Effector memory CD4-positive, alpha-beta T cell (primary cell): ENCODE measurements at places on chromosomes 7 and 10.

DNA sequence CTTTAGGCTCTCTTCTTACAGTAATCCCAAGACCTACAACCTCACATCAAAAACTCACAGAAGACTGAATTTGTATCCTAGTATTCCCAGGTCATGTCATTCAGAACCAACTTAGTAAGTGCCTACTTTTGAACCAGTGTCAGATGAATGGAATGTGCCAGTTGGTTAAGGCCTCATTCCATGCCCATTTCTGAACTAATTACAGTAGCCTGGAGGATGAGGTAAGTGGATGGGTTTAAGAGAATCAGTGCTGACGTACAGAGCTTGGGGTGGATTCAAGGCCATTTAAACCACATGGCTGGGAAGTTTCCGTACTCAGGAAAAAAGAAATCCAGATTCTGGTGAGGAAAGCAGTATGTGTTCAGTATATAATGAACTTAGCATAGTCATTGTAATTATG, 21.9 kb upstream of the FOXP2 start:
- DNase-seq, result no peak
- no peaks in the 10 kb centered on the region for H3K36me3 ChIP-seq
- H3K27me3 ChIP-seq, result no peaks in the 10 kb centered on the region
- no peak overlapping the region for H3K27ac ChIP-seq

GRCh38 chr7:140650367-140650766, 9.8 kb upstream of the DENND2A start:
- H3K4me3 ChIP-seq, result no peak overlapping the region
- no peaks in the 10 kb centered on the region for H3K4me1 ChIP-seq
- no peaks in the 10 kb centered on the region for H3K27me3 ChIP-seq
- no peak overlapping the region for H3K27ac ChIP-seq

GRCh38 chr10:120538091-120538490, 81.1 kb downstream of the PLPP4 start:
- no peaks in the 10 kb centered on the region for H3K4me1 ChIP-seq
- no peak overlapping the region for H3K27ac ChIP-seq
- DNase-seq, result no peak
- H3K4me3 ChIP-seq, result no peak overlapping the region
- no peaks in the 10 kb centered on the region for H3K27me3 ChIP-seq

- no peak for DNase-seq
- H3K36me3 ChIP-seq, result no peaks in the 10 kb centered on the region
- H3K27ac ChIP-seq, result no peak overlapping the region
- H3K27me3 ChIP-seq, result no peaks in the 10 kb centered on the region
Observed at GRCh38 chr7:74684921-74685320, 27.4 kb downstream of the GTF2I start.

DNA sequence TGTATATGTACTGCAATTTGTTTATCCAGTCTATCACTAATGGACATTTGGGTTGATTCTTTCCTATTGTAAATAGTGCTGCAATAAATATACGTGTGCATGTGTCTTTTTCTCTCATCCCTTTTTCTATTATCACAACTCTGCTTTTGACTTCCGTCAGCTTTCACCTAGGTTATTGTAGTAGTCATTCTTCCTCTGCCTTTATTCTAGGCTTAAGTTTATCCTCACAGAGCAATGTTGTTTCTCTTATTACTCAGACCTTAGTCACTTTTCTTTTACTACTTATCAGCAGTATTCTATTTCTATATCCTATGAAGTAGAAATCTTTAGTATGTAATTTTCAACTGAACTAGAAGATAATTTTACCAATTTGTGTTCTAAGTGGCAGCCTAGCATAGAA, 175.3 kb upstream of the SEMA3E start:
- H3K4me3 ChIP-seq, result no peak overlapping the region
- no peak overlapping the region for H3K27ac ChIP-seq
- no peaks in the 10 kb centered on the region for H3K27me3 ChIP-seq
- no peaks in the 10 kb centered on the region for H3K36me3 ChIP-seq

DNA sequence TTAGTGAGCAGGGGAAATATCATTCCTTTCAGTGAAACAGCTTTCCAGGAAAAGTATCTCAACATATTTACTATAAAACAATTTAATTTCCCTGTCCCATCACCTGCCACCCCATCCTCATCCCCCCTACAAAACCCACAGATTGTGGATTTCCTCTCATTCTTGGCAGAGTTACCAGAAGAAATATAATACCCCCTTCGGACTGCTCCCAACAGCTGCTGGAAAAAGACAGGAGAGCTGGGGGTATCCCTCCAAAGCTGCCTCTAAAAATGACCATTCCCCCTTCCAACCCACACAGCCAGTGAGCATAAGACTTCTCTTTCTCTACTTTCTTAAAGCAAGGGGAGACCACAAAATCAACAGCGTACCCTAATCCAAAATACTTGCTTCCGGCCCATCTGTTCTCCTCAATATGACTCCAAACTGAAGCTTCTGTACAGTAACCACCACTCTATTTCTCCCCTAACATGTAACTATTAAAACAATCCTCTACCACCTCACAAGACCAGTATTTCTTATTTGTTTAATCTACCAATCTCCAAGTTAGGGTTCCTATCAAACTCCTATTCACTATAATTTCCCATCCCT, 7.8 kb downstream of the FBXW4 start:
- H3K27me3 ChIP-seq, result no peaks in the 10 kb centered on the region
- peaks cover 3% of the 10 kb centered on the region for H3K4me1 ChIP-seq
- H3K27ac ChIP-seq, result no peak overlapping the region
- no peak for DNase-seq
- H3K36me3 ChIP-seq, result no peaks in the 10 kb centered on the region

DNA sequence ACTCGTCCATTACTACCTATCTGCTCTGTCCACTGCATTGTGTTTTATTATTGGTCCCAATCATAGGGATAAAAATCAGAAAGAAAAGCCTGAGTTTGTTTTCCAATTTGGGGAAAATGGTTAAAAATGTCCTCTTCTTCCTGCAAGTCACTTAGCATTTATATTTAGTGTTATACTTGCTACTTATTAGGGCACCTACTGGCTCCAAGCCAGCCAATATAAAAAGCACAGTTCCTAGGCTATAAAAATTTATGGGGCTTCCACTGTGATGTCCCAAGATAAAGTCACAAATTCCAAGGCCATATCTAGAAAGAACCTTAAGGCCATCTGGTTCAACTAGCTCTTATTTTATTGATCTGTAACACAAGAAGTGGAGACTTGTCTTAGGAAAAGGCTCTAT, 3.2 kb downstream of the SLC35B4 start:
- H3K36me3 ChIP-seq, result no peaks in the 10 kb centered on the region
- no peak overlapping the region for H3K4me3 ChIP-seq
- no peaks in the 10 kb centered on the region for H3K27me3 ChIP-seq
- no peaks in the 10 kb centered on the region for H3K4me1 ChIP-seq

DNA sequence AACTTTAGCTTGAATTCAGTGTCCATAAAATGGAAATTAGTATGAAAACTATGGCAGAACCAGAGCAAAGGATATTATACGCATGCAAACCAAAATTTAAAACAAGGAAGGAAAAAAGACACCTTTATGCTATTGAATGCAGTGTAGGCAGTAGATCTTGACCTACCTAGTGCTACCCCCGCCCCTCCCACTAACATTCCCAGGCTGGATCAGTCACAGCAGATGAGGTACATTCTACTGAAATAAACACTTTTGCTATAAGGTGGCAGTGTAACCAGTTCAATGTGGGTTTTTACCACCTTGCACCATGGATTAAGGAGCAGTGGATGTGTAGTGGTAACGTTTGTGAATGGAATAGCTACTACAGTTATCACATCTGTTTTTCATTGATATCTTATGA, 27.9 kb downstream of the SRI start:
- no peak overlapping the region for H3K27ac ChIP-seq
- DNase-seq, result no peak
- no peak overlapping the region for H3K4me3 ChIP-seq
- no peaks in the 10 kb centered on the region for H3K36me3 ChIP-seq

GRCh38 chr7:140966561-140967233, 42.0 kb upstream of the BRAF start:
- no peak for DNase-seq
- no peaks in the 10 kb centered on the region for H3K4me1 ChIP-seq
- no peaks in the 10 kb centered on the region for H3K27me3 ChIP-seq
- no peak overlapping the region for H3K4me3 ChIP-seq
- H3K36me3 ChIP-seq, result no peaks in the 10 kb centered on the region

GRCh38 chr10:116464257-116464656, 36.6 kb downstream of the PNLIPRP3 start:
- no peaks in the 10 kb centered on the region for H3K27me3 ChIP-seq
- no peak overlapping the region for H3K4me3 ChIP-seq
- no peaks in the 10 kb centered on the region for H3K4me1 ChIP-seq
- no peaks in the 10 kb centered on the region for H3K36me3 ChIP-seq
- no peak overlapping the region for H3K27ac ChIP-seq

GRCh38 chr10:126736142-126736541, 65.6 kb upstream of the C10orf90 start:
- no peak for DNase-seq
- no peaks in the 10 kb centered on the region for H3K27me3 ChIP-seq
- no peaks in the 10 kb centered on the region for H3K36me3 ChIP-seq
- H3K4me3 ChIP-seq, result no peak overlapping the region

DNA sequence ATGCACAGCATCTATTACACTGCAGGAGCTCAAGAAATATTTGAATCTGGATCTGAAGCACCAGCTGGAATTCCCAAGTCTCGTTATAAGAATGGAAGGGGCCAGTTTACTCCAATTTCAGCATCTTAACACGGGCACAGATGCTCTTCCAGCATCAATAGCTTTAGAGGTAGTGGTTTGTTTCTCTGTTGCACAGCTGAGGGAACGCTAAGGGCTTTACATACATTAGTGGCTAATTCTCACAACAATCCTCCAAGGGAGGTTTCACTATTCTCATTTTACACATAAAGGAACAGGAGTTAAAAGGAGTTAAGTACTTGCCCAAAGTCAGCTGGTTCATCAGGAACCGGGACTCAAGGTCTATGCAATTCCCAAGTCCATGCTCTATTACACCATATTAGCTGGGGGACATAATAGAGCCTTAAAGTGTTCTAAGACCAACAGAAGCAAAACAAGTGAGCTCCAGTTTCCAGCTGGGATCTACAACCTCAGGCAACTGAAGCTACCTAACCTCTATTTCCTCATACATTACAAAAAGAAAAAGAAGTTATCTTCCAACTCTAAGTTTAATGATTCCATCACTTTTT, 9.9 kb downstream of the XPNPEP1 start:
- no peak for DNase-seq
- no peaks in the 10 kb centered on the region for H3K27me3 ChIP-seq
- H3K36me3 ChIP-seq, result no peaks in the 10 kb centered on the region
- peaks cover 26% of the 10 kb centered on the region for H3K4me1 ChIP-seq
- no peak overlapping the region for H3K27ac ChIP-seq
- no peak overlapping the region for H3K4me3 ChIP-seq

DNA sequence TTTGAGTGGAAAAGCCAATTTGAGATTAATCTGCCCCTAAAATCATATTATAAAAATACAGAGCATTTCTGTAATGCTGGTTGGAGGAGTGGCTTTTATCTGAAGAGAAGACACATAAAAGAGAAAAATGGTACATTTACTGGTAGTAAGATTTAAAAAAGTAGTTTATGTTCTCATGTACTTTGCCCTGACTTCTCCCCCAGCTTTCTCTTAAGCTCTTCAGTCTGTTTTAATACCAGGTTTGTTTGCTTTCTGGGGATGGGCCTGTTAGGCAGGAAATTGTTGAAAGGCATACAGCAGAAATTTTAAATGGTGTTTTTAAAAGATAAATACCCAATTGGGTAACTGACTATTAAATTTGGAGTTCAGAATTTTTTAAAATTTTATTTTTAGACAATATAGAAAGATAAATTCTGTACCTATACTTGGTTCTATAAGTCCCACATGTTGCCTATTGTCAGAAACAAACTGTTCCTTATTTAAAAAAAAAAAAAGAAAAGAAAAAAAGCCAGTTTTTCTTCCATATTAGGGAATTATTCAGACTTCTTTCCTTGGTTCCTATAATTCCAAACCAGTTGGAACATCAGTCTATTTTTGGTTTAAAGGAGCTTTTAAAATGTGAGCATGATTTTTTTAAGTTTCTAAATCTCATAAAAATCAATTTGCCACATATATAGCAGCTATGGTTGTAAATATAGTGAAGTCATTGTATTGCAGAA, 136.6 kb downstream of the ARID5B start:
- H3K4me1 ChIP-seq, result peaks cover 14% of the 10 kb centered on the region
- no peak for DNase-seq
- no peaks in the 10 kb centered on the region for H3K36me3 ChIP-seq
- H3K27me3 ChIP-seq, result no peaks in the 10 kb centered on the region

DNA sequence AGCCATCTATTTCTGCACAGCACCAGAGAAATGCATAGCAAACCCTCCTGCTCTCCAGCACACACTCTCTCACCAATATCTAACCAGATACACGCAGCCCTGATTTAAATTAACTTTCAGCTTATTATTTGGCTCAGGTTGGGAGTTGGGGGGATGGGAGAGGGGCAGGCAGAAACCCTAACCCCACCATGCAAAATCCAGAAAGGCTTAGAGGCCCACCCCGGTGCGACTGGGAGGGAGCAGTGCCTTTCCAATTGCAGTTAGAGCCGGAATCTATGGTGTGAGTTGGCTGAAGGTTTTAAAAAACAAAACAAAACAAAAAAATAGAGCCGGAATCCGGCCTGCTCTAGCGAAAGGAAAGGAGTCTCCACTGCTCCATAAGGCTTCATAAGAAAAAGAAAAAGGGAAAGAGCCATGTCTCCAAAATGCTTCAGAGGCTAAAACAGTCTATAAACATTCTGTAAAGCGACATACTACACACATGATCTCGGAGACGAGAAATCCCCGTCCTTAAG, 2.9 kb downstream of the IGF2BP3 start:
- no peak overlapping the region for H3K4me3 ChIP-seq
- H3K27ac ChIP-seq, result no peak overlapping the region
- H3K4me1 ChIP-seq, result peaks cover 40% of the 10 kb centered on the region

DNA sequence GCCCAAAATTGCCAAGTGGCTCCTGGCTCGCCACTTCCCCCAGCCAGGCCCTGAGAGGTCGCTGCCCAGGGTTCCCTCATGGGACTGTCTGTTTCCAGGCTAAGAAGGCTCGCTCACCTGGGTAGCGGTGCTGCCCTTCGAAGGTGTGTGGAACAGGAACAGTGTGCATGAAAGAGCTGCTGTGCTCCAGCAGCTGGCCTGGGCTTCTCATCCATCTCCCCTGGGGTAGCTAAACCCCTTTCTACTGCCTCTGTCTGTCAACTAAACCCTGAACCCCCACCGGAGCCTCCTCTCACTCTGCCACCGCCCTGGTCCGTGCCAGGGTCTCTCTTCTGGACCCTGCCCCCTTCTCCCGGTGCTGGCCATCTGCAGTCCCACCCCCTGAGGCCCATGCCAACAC, 152.9 kb downstream of the EBF3 start:
- no peaks in the 10 kb centered on the region for H3K36me3 ChIP-seq
- H3K27me3 ChIP-seq, result no peaks in the 10 kb centered on the region
- DNase-seq, result no peak
- no peaks in the 10 kb centered on the region for H3K4me1 ChIP-seq
- H3K27ac ChIP-seq, result no peak overlapping the region
- no peak overlapping the region for H3K4me3 ChIP-seq
